ENCODE measurements at places on chromosomes 1 and 21.

GRCh38 chr1:235052067-235053008, 76.3 kb downstream of the TOMM20 start:
- DNase-seq = no peak

DNA sequence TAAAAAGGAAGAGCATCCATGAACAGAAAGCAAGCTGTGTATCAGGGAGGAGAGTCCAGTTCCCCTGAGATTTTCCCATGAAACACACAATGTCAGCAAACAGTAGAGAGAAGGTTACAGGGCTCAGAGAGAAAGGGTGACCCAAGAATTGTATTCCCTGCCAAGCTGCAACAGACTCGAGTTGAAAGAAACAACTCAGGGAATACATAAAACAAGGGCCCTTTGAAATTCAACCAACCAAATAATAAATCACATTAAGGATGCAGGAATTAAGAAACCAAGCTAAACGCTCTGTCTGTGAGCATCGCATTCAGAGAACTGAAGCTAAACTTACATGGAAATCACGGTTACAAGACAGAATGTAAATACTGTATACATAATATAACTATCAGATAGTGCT, 20.2 kb downstream of the S100A16 start:
- no peak for DNase-seq

DNA sequence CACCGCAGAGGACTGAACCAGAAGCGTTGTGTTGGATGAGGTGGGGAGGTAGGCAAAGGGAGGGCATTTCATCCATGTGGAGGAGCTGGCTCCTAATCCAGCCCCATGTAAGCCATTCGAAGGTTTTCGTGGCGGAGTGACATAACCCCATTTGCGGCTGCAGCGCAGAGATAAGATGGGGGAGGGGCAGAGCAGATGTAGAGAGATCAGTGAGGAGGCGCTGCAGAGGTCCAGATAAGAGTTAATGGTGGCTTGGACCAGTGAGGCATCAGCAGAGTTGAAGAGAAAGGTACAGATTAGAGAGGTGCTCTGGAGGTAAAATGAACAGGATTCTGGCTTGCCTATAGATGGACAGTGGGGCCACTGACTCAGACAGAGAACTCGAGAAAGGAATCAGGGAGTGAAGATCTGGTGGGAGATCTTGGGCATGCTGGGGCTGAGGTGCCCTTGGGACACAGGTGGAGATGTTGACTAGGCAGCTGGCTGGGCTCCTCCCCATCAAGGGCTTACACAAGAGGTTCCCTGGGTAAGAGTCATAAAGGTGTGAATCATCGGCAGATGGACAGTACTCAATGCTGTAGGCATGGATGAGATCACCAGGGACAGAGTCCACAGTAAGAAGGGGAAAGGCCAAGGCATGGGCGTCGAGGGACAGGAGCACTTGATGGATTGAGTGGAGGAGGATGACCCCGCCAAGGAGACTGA, 7.8 kb upstream of the PTPRF start:
- DNase-seq = no peak

DNA sequence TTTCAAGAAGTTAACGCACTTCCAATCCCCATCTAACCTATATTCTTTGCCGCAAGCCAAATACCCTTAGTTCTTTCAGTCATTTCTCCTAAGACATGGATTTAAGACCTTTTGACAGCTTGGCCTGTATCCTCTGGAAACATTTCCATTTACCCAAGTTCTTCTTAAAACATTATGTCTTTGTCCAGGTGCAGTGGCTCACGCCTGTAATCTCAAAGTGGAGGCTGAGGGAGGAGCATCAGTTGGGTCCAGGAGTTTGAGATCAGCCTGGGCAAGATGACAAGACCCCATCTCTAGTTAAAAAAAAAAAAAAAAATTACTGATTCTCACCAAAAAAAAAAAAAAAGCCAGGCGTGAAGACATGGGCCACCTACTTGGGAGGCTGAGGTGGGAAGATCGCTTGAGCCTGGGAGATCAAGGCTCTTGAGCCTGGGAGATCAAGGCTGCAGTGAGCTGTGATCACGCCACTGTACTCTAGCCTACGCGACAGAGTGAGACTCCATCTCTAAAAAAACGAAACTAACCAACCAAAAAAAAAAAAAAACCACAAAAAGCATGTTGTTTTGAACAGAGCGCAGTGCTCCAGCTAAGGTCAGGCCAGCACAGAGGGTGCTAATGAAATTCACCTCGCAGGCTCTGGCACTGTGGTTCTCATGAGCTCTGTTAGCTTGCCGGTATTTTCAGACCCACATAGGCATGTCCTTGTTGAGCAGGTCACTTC, 36.0 kb downstream of the NUAK2 start:
- peak; percentile 58 for DNase-seq

DNA sequence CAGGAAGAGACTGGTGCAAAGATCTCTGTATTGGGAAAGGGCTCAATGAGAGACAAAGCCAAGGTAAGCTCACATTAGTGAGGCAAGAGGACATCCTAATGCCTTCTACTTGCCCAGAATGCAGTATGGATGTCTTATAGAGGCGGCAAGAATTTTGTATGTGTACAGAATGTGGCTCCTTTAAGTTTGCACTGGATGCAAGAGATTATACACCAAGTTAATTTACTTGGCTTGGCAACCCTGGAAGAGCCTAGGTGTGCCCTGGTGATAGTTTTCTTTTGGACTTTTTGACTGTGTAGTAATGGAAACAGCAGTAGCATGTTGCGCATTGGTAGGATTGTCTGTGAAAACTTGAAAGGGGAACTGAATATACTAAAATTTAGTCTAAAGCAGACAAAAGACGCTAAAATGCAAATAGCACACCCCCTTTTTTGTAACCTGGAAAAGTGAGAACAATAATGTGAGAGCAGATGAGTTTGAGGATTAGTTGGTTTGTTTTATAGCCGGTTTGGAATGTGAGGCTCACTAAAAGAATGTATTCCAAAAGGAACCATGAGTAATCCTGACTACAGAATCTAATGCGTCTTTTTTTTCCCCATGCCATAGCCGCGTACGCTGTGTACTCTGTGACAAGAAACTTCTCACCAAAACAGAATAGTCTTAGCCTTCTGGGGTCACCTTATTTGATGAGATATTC, 18.1 kb downstream of the KHDRBS1 start:
- no peak for DNase-seq

DNA sequence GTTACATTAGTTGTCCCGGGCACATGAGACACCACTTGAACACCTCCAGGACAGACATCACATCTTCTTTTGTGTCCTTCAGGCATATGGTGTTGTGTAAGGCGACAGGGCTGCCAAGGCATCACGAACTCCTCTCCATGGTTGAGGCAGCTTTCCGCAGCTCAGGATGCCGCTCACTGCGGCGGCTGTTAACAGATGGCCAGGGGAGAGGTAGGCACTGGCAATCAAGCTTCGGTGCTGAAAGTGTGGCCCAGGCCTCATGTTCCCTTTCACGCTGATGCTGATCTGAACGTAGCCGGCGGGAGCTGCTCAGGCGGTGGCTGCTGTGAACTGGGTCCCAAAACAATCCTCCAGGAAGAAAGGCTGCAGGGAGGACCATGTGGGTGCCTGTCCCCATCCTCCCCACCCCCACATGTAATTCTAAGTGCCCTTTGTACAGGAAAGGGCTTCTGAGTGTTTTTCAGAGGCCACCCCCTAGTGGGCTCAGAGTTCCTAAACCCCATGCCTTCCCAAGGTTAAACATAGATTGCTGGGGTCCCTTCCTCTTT, 287.1 kb upstream of the AJAP1 start:
- DNase-seq = no peak

DNA sequence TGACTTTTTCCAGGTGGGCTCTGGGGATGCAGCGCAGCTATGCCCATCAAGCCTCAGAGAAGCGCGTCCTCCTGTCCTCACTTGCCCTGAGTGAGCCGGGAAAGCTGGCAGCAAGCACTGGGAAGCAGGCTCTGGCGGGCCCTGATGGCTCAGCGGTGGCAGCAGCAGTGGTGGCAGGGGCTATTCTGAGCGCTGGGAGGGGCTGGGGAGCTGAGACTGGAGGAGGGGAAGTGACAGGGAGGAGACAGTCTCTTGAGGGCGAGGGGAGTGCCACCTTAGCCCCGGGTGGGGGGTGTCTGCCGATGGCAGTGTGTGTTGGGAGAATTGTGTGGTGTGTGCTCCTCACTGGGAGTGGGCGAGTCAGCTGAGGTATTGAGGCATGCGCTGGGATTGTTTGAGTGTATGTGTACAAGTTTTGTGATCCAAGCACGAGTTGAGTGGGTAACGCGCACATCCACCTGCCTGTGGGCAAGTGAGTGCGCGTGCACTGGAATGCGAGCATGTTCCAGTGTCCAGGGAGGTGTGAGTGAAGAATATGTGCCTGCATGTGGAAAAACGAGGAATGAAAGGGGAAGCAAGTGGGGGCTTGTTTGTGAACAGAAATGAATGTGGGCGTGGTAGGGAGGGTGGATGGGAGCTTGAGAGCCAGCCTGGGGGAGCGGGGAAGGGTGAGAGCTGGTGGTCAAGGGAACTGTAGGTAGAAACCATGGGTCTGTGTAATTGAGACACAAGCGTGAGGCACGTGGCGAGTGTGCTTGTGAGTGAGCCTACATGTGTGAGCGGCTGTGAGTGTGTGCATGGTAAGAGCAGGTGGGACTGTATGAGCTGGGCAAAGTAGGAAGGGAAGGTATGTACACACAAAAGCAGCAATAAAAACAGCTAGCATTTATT, 2.9 kb upstream of the FOXO6 start:
- peak; percentile 12 for DNase-seq

DNA sequence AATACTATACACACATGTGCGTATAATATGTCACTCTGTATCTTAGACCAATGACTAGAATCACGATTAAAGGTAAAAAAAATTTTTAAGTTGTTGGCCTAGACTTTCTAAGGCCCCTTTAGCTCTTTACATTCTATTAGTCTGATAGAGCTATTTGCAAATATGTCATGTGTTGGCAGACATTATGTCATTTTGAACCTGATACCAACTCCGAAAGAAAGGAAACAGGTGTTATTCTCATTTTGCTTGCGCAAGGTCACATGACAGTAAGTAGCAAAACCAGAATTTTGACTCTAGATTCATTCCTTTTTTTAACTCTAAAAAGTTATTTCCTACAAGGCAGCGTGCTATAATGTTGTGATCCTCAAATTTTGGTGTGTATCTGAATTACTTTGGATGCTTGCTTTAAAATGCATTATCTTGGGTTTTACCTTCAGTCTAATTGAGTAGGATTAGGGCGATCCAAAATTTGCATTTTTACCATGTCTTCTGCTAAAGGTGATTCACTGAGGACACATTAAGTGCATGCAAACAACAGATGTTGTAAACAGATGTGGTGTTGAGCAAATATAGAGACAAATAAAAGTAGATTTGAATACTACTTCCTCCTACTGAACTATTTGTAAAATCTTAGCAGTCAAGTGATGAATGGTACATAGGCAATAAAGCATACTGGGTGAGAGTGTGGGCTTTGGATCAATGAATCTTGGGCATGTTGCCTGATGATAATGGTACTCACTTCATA, 63.5 kb upstream of the KIAA1614 start:
- no peak for DNase-seq

DNA sequence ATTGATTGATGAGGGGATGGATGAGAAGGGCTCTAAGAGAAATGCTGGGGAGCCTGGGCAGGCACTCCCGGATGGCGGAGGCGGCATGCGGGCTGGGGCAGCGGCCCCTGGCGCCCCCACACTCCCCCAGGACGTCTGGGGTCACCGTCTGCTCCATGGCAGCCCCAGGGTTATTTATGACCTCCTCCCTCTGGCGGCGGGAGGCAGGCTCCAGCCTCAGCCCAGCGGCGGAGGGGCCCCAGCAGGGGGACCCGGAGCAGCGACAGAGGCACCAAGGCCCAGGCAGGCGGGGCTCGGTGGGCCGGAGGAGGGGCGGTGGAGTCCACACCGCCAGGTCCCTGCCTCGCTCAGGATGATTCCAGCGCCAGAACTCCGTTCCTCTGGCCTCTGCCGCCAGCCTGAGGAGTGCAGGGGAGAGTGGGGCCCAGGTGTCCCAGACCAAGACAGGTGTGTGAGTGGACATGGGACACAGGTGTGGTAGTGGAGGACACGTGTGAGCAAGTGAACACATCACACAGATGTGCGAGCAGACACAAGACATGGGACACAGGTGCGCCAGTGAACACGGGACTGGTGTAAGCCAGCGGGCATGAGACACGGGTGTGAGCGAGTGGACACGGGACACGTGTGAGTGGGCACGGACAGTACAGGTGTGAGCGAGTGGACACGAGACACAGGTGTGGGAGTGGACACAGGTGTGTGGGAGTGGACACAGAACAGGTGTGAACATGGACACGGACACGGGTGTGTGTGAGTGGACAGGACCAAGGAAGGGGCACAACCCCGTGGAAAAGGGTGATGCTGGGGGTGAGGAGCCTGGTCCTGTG, 2.5 kb upstream of the SAMD11 start:
- DNase-seq = no peak

DNA sequence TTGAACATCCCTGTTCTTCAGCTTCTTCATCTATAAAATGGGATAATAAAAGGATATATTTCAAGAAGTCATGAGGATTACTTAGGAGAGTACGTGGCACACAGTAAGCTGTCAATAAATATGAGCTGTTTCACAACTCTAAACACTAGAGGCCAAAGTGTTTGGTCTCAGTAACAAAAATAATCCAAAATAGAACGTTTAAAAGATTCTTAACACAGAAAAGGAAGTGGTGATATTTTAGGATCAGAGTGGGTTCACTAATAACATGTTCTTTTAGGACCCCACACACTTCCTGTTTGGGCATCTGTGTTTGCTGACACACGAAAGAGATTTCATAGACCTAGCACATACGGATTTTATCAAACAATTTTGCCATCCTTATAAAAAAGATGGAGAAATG, 32.9 kb downstream of the TNFSF18 start:
- DNase-seq = no peak

DNA sequence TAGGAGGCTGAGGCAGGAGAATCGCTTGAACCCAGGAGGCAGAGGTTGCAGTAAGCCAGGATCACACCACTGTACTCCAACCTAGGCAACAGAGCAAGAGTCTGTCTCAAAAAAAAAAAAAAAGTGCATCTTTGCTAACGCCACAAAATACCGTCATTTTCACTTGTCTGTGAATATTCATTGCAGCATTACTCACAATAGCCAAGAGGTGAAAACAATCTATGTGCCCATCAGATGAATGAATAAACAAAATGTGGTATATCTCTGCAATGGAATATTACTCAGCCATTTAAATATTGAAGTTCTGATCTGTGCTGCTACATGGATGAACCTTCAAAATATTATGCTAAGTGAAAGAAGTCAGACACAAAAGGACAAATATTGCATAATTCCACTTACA, 7.9 kb upstream of the TIAM1 start:
- no peak for DNase-seq

DNA sequence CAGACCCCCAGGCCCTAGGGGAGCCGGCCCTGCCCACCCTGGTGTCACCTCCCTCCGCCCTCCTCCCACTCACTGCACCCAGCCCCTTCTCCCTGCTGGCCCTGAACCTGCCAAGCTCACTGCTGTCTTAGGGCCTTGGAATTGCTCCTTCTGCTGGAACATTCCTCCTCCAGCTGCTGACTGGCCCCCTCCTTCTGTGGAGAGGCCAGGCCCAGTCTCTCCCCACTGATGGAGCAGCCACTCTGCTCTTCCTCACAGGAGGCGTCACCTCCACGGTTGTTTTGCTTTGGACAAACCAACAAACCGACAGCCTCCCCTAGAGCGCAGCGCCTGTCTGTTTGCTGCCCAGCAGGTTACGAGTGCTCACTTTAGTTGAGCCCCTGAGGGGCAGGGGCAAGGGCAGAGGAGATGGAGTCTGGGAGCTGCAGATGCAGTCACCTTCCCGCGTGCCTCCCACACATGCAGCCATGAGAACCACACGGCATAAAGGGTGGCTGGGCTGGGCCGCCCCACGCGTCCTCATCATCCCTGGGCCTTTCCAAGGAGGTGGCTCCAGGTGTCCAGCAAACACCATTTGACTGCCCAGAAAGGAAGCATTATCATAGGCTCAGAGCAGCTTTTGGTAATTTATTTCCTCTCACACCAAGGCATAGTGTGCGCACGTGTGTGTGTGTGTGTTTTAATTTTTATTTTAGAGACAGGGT, 9.4 kb downstream of the OXCT2 start:
- DNase-seq = no peak

Data from central memory CD8-positive, alpha-beta T cell (primary cell).